Stimulated activated CD4-positive, alpha-beta T cell treated with anti-CD3 and anti-CD28 coated beads, TNF-alpha, amount 100 ng/mL, for 4 hours (primary cell): ENCODE measurements at places on chromosomes 3 and 15.

DNA sequence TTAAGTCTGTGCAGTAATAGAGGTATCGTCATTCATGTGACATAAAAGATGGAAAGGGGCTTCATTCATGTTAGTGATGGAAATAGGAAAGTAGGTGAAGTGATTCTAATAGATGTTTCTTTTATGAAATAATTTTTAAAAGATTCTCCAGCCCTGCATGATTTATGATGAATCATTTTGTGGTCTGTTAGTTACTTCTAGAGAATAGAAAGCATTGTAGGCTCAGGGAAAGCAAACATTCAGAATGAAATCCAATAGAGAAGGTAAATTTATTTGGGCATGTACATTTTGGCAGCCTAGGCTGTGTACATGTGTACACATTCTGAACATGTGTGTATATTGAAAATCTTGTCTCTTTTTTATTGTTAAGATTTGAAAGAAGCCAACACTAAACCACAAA lies 23.1 kb downstream of the PPARG start:
- no peak for DNase-seq

GRCh38 chr3:94323596-94323995 lies 260.7 kb downstream of the NSUN3 start:
- no peak for DNase-seq

DNA sequence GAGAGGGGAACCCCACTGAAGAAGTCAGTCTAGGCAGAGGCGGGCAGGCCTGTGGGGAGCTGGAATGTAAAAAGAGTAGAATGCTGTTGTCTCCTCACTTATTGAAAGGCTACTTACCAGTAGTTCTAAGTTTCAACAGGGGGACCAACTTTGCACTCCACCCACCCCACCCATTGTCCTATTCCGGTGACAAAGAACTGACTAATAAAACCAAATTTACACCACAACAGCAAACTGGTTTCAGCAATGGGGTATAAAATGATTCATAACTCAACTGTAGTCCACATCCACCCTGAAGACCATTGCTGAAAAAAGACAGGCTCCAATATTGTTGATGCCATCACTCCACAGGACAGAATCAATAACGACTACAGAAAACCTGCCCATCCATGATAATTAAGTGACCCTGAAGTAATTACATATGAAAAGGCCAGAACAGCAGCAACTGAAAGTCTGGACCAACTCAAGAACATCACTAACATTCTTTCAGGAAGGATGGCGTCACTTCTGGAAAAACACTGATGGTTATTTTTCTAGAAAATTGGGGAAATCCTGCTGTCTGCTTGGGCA lies 80.2 kb downstream of the ABI3BP start:
- DNase-seq = no peak

- DNase-seq = no peak
Observed at GRCh38 chr3:15298504-15298903, 33.9 kb downstream of the SH3BP5 start.

GRCh38 chr3:127025456-127025855 lies 42.5 kb downstream of the PLXNA1 start:
- no peak for DNase-seq

DNA sequence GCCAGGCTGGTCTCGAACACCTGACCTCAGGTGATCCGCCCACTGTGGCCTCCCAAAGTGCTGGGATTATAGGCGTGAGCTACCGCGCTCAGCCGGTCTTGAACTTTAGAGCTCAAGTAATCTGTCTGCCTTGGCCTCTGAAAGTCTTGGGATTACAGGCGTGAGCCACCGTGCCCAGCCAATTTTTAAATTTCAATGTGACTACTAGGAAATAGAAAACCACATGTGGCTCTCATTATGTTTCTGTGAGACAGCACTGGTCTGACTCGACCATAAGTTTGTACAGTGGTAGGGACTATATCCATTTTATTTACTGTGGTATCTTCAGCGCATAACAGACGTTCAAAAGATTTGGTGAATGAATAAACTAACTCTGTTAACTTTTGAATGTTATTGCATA lies 9.1 kb downstream of the ZFAND6 start:
- DNase-seq = no peak

DNA sequence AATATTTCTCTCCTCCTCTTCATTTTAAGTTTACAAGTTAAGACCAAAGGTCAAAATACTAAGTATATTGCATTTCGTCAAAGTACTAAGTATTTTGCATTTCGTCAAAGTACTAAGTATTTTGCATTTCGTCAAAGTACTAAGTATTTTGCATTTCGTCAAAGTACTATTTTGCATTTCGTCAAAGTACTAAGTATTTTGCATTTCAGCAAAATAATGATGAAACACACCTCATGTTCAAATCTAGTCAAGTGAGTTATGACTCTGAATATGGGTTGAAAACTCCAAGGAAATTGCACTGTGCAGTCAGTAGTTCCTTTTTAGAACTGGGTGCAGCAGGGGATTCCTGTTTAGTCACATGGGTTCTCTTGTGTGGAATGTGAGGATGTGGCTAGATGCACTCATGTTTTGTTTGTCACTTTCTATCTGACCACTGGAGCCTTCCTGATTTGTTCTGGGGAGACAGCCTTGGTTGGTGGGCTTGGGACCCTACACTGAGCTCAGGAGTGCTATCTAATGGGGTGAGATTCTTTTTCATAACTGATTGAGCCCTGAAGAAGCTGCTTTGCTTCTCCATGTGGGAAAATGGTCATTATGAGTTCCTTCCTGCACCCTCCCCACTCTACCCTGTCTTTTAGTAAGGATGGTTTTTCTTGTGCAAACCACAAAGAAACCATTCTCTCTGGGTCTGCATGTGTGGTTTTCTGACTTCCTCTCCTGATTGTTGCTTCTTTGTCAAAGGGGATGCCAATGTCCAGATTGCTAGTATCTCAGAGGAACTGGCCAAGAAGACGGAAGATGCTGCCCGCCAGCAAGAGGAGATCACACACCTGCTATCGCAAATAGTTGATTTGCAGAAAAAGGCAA lies 73.4 kb downstream of the CCK start:
- no peak for DNase-seq

DNA sequence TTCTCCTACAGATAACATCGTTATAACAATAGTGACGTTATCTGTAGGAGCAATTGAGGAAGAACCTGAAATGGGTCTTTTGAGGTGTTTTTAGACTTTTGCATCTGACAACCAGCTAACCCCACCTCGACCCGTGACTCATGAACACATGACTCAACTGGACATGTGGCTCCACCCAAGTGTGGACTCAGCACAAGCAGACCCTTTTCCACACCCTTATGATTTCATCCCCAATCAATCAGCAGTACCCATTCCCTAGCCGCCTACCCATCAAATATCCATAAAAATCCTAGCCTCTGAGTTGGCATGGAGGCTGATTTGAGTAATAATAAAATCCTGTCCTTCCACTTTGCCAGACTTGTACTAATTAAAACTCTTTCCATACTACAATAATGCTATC lies 255.4 kb downstream of the ARPP21 start:
- no peak for DNase-seq

GRCh38 chr3:118332699-118333098 lies 701.9 kb downstream of the IGSF11 start:
- no peak for DNase-seq
